ENCODE measurements at places on chromosomes 16 and 17. TPM values are rescaled to one million over a fixed set of nuclear protein-coding genes. Genes with fewer than 3 reads are reported as not detected.

GRCh38 chr17:45389354-45389753 lies 43.3 kb downstream of the ARHGAP27 start:
- DNase-seq: no peak

DNA sequence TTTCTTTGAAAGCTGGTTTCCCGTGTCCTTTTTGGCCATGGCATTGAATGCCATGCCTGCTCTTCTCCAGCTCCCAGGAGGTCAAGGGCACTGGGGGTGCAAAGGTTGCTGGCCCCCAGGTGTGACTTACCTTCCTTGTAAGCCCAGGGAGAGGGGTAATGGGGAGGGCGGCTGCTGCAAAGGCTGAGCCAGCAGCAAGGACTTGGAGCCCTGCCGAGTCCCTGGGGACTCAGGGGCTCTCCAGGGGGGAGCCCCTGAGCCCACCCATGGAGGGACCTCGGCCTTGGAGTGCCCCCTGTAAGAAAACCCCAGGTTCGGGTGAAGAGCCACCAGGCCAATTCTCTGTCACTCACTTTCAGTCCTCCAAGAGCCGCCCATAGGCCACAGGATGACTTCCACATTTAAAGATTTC lies 5.9 kb upstream of the CCL22 start:
- no peak for DNase-seq

Gene PMFBP1
- total RNA-seq: not detected

Gene TBC1D10B
- 39.4 TPM for total RNA-seq

DNA sequence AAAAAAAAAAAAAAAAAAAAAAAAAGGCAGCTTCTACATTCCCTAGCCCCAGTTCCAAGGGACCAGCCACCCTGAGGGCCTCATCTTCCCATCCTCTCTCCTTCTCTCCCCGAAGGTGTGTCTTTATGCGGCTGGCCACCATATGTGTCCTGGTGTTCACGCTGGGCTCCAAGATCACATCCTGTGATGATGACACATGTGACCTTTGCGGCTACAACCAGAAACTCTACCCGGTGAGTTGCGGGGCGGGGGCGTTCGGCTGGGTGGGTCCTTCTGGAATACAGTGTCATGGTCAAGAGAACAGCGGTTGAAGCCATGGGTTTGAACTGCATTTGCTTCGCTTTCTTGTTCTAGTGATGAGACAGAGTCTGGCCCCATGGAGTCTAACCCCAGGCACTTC lies 22.6 kb upstream of the COQ7 start:
- no peak for DNase-seq

DNA sequence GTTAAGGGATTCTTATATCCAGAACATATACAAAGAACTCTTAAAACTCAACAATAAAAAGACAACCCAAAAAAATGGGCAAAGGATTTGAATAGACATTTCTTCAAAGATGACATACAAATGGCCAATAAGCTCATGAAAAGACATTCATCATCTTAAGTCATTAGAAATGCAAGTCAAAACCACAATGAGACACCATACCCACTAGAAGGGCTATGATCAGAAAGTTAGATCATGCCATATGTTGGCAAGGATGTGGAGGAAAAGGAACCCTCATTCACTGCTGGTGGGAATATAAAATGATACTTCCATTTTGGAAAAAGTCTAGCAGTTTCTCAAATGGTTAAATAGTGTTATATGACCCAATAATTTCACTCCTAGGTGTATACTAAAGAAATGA lies 9.4 kb downstream of the PLD6 start:
- DNase-seq: no peak

- no peak for DNase-seq
These were observed 67.9 kb downstream of the IRX6 start for GRCh38 chr16:55391760-55392375.

Gene FAM83G
- total RNA-seq: 25.6 TPM

DNA sequence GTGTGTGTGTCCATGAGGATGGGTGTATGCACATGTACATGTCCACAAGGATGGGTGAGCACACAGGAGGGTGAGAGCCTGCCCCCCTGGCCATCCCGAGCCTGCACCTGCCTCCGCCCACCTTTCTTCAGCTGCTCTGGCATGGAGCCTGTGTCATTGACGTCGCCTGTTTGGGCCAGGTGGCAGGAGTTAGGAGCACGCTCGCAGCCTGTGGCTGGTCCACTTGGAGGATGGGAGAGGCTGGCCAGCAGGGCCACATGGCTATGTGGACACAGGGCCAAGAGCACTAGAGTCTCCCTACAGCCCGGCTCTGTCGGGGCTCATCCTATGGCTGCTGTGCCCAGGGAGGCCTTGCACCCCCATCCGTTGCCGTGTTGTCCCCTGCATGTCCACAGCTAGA lies 21.4 kb downstream of the BAHCC1 start:
- DNase-seq: no peak

DNA sequence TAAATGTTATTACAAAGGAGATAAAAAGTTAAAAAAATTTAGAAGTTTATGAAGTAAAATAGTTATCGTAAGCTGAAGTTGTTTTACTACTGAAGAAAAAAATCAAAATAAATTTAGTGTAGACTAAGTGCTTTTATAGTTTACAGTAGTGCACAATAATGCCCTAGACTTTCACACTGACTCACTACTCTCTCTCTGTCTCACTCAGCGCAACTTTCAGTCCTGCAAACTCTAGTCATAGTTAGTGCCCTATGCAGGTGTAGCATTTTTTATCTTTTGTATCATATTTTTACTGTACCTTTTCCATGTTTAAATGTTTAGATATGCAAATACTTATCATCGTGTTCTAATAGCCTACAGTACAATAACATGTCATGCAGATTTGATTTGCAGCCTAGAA lies 17.7 kb upstream of the TOM1L1 start:
- no peak for DNase-seq

DNA sequence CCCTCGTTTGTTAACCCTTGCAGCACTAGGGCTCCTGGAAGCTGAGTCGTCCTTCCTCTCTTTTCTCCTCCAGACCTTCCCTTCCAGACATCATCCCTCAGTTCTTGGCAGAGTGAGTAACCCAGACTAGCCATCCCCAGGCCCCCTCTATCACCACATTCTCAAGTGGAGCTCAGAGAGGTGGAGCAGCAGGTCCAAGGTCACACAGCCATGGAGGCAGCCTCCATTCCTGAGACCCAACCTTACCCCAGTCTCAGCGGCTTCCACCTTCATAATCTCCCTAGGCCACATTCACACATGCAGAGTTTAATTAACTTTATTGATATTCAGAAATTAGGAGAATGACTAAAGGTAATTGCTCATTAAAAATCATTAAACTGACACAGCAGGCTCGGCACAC lies 3.0 kb downstream of the SEZ6 start:
- DNase-seq: no peak

- DNase-seq: no peak
These were observed 18.7 kb upstream of the BEAN1 start for GRCh38 chr16:66408163-66409048.

Gene KIF2B
- not detected for total RNA-seq

DNA sequence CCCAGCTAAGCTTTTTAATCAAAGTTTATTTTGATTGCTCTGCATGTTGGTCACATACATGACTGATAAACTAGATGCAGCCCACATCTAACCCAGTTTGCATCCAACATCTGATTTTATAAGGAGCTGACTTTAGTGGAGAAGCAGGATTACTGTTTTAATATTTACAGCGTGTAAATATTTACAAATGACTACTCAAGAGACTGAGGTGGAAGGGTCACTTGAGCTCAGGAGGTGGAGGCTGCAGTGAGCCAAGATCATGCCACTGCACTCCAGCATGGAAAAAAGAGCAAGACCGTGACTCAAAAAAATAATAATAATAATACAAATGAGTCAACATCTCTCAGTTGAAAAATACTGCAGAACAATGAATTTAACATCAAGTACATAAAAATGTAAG lies 50.8 kb downstream of the PARN start:
- no peak for DNase-seq

Gene NGFR
- 0.41 TPM for total RNA-seq

- no peak for DNase-seq
These were observed 418.0 kb upstream of the PSMD7 start for GRCh38 chr16:73878611-73879010.

- DNase-seq: no peak
These were observed 4.6 kb upstream of the SLFN13 start for GRCh38 chr17:35453171-35453570.

Gene KCNH4
- total RNA-seq: not detected

Gene CD68
- 10.1 TPM for total RNA-seq

GRCh38 chr17:69326377-69327059 lies 415 bp downstream of the ABCA5 start:
- DNase-seq: no peak

DNA sequence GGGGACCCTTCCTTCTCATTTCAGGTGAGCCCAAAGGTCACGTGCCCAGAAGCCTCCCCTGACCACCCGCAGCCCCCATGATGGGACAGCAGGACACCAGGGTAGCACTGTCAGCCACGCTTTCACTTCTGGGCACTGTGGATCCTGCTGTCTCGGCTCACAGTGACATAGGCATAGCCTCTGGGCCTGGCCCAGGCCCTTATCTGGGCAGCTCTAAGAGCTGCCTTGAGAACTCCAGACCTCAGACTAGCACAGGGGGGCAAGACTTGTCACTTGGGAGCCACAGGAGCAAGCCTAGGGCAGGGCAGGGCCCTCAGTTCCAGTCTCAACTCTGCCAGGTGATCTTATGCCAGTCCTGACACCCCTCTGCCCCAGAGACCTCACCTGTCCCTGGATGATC lies 4.7 kb downstream of the NATD1 start:
- DNase-seq: no peak

Gene KCNJ2
- 7.3 TPM for total RNA-seq

Gene SYNGR3
- total RNA-seq: not detected

Gene ZNF469
- 0.16 TPM for total RNA-seq

DNA sequence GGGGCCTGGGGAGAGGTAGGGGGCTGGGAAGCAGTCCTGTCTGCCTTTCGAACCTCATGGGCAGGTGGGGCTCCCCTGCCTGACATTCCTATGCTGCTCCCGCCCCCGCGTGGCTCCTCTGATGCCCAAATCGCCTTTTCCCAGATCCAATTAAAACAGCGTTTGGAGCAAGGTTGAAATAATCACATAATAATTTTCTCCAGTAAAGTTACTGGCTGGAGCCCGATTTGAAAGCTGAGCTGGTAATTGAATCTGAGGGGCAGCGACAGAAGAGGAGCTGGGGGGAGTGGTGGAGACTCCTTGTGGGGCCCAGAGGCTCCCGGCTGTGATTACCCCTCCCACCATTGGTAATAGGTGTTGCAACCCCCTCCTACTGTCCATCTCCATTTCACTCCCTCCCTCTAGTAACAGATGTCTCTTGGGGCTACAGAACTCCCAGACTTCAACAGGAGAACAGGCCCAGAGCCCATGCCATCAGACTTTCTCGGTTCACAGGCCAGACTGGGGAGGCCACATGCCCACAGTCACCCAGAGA lies 38.9 kb upstream of the C1QL1 start:
- no peak for DNase-seq

Gene KRTAP9-4
- total RNA-seq: not detected

GRCh38 chr16:49474741-49475140 lies 101.1 kb downstream of the C16orf78 start:
- no peak for DNase-seq

Gene PPP1R1B
- 5.1 TPM for total RNA-seq

Gene CCDC144A
- 7.4 TPM for total RNA-seq

GRCh38 chr17:41793784-41794539 lies 7.5 kb upstream of the JUP start:
- DNase-seq: no peak

DNA sequence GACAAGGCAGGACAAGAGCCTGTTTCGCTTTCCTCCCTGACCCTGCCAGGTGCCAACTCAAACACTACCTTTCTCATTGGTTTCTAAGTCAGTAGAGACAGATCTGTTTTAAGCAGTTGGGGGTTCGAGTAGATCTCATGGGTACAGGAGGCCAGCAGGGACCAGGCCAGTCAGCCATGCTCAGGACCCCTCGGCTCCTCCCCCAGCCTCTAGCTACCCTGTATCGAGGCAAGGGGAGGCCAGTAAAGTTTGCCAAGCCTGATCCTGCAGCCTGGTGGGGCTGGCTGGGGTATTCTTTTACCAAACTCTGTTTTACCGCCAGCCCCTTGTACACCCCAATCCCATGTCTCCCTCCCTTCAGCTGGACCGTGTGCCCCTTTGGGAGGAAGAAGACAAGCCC lies 26.6 kb downstream of the OR1D5 start:
- no peak for DNase-seq

Gene OR1F1
- not detected for total RNA-seq

GRCh38 chr16:87982581-87983041 lies 31.4 kb downstream of the BANP start:
- no peak for DNase-seq

- DNase-seq: no peak
These were observed 40.1 kb downstream of the BPTF start for GRCh38 chr17:67865438-67865837.

Gene SMPD3
- not detected for total RNA-seq

Gene SPATA32
- total RNA-seq: not detected

DNA sequence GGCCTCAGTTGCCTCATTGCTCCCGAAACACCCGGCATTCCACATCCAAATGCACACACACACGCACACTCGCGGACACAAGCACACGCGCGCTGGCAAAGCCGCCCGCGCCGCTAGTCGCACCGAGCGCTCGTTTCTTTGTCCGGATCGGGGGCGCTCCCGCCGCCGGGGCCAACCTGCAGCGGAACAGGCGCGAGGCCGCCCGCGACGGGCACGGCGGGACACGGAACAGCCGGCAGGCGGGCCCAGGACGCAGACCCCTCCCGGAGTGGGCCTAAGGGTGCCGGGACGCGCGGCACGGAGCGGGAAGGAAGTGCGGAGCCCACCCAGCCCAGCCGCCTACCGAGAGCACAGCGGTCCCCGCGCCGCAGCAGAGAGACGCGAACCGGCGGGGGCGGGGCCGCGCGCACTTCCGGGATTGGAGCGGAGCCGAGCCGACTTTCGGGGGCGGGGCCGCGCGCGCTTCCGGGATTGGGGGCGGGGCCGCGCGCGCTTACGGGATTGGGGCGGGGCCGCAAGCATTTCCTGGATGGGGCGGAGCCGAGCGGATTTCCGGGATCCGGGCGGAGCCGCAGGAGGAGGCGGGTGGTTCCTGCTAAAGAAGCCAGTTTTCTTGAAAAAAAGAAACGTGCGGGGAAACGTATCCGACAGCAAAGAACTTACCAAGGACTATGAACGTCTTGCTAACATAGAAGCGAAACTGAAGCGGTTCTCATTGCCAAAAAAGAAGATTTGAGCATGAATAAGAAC lies at the start of gene CYBC1:
CYBC1 (minus strand) TSS at position 396 of the 750 bp plus-strand sequence. CDS start 1,498 bp downstream, outside the sequence.
- DNase-seq: peak; percentile 83

- DNase-seq: no peak
These were observed 10.2 kb upstream of the NFATC3 start for GRCh38 chr16:68074850-68075555.

Gene KRT28
- not detected for total RNA-seq

Gene TM4SF5
- not detected for total RNA-seq

Gene PROCA1
- 1.6 TPM for total RNA-seq
